ENCODE measurements at places on chromosomes 6 and 20.

DNA sequence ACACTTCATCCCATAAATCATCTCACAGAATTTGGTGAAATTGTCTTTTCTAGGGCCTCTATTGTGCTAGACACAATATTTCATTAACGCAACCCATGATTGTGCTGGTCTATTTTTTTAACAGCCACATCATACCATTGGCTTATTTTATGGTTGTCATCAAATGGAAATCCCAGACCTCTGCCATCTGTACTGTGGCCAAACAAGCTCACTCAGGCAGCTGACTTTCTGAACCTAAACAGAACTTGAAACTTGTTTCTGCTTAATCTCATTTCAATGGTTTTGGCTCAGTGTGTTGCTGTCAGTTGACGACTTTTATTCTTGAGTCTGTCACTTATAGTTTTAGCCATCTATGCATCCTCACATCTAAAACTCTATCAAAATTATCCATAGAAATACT is 111.8 kb downstream of the HAO1 start:
- DNase-seq: no peak

DNA sequence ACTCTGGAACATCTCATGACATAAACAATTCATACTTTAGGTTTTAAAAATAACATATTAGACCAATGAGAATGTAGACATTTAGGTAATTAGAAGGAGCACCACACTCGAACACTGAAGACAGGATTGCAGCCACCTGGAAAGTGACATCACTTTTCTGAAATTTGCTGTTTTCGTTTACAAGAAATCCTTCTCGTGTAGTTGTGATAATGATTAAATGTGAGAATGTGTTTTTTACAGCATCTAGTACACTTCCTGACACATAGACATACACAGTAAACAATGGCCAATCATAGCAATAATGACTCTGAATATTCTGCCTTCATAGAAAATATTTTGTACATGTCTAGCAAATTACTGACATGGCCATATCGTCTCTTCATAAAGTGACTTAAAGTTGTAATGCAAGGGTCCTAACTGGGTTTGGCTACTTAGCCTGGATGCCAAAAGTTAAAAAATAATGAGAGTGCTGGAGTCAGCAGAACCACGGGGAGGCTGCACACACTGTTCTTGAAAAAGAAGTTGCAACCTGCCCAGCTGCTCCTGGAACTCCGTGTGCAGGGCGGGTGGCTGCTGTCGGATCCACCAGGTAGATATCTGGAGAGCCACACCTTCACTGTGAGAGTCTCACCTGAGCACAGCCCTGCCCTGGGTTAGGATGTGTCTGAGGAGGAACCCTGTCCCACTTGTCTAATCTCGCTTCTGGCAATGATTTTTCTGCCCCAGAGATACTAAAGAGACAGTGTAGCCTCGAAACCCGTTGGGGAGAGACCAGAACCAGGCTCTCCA is 212.9 kb downstream of the QKI start:
- no peak for DNase-seq

DNA sequence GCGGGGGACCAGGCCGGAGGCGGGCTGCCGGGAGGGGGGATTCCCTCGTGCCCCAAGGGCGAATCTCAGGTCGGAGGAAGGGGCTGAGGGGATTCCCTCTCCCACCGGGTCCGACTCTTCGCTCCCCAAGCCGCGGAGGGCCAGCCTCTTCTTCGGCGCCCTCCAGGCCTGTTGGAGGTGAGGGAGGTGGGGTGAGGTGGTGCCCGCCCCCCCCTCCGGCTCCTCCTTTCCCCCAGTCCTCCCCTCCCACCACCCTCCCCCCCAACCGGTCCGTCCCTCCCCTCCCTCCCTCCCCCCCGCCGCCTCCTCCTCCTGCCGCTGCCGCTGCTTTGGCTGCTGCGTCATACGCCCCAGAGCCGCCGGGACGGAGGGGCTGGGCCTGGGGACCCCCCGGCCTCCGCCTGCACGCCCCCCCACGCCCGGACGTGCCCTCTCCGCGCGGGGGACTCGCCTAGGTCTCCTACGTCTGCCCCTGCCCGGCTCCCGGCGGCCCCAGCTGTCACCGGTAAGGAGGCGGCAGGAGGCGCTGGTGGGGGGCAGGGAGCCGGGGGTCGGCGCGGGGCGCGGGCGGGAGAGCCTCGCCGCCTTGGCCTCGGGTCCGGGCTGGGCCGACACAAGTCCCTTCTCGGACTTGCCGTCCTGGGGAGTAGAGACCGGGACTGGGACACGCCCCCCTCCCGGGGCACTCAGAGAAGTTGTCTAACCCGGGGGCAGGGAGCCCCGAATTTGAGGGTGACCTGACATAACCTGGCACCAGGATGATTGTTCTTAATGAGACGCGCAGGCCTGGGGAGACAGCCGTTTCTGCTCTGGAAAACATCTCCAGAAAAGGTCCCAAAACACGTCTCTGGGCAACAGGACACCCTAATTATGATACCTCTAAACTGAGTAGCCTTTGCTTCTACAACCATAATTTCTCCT is at the start of gene PHF1:
Gene PHF1 (plus strand): TSS at position 304 of the 921 bp plus-strand sequence. CDS start 1,250 bp downstream, outside the sequence.
- DNase-seq: peak; percentile 83

GRCh38 chr6:498795-499231 is 107.3 kb downstream of the IRF4 start:
- DNase-seq: no peak

- peak; percentile 95 for DNase-seq
These were observed 101.5 kb downstream of the NOL4L start for GRCh38 chr20:32483351-32484224.

DNA sequence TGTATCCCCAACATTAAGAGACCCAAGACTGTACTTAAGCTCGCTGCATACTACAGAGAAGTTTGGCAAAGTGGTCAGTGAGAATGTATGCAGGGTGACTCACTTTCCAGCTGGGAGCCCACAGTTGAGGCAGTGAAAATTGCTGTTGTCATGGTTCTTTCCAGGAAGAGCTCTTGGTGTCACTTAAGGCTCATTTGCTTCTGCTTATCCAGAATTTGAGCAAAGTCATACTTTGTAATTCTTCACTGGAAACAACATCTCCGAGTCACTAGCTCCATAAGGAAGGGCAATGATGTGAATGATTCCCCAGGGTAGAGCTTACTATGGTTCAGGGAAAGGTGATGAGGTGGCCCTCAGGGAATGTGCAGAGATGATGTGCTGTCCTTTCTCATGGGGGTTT is 65.4 kb upstream of the FBXL4 start:
- peak; percentile 87 for DNase-seq

DNA sequence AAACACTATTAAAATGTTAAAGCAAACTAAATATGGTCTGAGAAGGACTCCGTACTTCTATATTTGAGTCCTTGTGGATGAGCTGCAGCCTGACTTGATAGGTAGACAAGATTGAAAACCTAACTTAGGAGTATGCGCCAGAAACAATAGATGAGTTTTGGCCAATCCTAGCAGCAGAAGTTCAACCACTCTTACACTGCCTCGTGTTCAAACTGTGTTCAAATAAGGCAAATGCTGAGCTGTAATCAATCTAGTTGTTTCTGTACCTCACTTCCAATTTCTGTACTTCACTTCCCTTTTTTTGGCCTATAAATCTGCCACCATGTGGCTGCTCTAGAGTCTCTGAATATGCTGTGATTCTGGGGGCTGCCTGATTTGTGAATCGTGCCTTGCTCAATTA is 13.2 kb upstream of the SERINC1 start:
- no peak for DNase-seq

DNA sequence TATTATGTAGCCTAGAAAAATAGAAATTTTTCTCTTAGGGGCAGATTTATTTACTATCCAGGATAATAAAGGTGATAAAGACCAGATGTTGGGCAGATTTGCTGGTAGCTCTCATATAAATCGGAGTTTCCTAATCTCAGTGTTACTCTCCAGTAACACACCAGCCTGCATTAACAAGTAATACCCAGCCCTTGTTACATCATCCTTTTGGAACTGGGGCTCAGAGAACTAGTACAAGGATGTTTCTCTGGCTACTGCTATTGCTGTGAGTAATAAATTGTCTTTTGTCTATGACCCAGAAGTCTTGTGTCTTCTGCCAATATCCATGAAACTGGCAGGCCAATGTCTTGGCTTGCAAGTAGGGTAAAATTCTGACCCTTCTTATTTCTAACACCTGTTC is 16.8 kb downstream of the TPD52L1 start:
- DNase-seq: no peak

DNA sequence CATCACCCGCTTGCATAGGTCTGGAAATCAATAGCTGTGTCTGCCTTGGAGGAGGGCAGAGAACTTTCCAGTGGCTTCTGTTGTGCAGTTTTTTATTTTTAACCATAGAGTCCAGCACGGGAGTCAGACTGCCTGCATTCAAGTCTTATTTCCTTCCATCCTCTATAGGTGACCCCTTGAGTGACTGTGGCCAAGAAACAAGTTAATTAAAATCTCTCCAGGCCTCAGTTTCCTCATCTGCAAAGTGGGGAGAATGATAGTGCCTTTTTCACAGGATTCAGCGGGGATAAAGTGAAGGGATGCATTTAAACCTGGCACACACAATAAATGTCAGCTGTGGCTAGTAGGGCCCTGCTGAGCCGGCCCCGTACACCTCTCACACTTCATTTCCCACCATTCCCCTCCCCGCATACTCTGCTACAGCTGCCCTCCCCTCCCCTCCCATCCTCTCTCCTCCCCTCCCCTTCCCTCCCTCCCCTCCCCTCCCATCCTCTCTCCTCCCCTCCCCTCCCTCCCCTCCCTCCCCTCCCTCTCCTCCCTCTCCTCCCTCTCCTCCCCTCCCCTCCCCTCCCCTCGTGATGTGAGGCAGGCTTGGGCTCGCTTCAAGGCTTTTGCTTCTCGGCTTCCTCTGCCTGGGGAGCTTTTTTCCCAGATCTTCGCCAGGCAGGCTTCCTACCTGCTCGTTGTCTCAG is 150.5 kb downstream of the TFAP2C start:
- no peak for DNase-seq

DNA sequence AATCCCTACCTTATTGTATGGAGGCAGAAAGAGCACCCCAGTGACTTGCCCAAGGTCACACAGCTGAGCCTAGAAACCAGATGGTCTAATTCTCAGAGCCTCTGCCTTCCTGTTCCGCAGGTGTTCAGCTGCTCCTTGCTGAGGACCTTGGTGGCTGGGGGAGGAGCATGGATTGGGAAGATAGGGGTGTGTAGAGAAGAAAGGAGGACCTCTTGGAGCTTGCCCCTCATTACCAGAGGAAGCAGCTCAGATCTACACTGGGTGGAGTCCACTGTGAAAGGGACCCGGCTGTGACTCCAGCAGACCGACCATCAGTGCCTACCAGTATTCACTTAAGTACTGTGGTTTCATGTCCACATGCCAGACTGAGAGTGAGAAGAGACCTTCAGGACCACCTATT is 15.2 kb downstream of the FOXP4 start:
- no peak for DNase-seq

- no peak for DNase-seq
These were observed 78.9 kb downstream of the MTFR2 start for GRCh38 chr6:136171231-136171630.

GRCh38 chr6:22027040-22027725 is 269.7 kb downstream of the PRL start:
- no peak for DNase-seq

GRCh38 chr6:129207832-129208231 is 324.9 kb downstream of the LAMA2 start:
- DNase-seq: no peak

GRCh38 chr6:57283106-57283505 is 34.3 kb upstream of the PRIM2 start:
- no peak for DNase-seq

DNA sequence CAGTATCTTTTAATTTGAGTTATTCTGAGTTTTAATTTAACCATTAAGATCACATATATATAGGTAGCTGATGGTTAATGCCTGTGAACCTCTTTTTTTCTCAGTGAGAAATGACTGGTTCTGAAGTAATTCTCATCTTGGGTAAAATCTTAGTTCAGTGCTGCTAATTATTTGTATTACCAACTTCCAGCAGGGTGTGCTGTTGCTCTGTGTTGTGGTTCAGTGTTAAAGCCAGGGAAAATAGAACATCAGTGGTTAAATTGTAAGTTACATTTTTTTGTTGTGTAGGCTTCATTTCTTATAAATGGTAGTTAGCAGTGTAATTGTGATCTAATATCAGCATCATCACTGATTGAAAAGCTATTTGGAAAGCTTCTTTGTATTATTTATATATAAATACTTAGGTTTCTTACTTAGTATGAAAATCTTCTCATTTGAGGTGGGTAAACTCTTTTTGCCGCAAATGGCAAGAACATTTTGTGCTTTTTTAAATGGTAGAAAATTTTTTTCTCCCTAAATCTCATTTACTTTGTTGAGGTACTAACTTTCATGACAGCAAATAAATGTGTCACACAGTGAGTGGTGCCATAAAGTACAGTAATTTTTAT is 43.7 kb downstream of the CDC5L start:
- DNase-seq: peak; percentile 74

DNA sequence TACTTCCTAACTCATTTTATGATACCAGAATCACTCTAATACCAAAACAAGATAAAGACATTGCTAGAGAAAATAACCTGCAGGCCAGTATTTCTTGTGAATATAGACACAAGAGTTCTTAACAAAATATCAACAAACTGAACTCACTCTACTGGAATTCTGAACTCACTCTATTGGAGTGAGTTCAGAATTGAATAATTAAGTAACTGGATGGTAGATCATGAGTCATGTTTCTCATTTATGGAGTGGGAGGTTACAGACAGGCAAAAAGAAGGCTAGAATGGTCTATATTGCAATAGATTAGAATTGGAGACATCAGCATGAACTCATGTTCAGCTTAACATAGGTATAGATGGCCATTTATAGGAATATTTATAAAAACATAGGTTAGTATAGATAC is 26.6 kb upstream of the C6orf58 start:
- DNase-seq: peak; percentile 62

GRCh38 chr6:154386848-154387717 is 30.5 kb upstream of the IPCEF1 start:
- peak; percentile 93 for DNase-seq

GRCh38 chr6:108176281-108177089 is 10.7 kb downstream of the NR2E1 start:
- DNase-seq: no peak

- no peak for DNase-seq
These were observed 129.4 kb downstream of the MAP7 start for GRCh38 chr6:136420853-136421252.

GRCh38 chr6:80163754-80164187 is 57.3 kb downstream of the BCKDHB start:
- peak; percentile 83 for DNase-seq

DNA sequence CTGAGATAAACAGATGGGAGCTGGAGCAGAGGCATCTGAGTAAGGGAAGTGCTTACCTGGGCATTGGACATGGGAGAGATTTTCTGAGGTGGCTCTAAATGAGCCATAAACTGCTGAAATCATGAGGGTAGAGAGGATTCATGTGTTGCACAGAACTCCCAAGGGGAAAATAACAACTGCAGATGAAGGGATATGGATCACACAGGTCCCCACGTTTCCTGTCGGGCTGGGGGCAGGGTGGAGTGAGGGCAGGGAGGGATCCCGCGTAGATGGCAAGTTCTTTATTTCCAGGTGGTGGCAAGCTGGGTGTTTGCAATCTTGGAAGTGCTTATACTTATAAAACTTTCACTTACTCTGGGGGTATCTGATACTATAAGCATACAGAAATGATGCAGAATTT is 422.6 kb upstream of the FLRT3 start:
- no peak for DNase-seq

- DNase-seq: peak; percentile 68
These were observed 14.7 kb downstream of the MUCL3 start for GRCh38 chr6:30955367-30956042.

GRCh38 chr6:10395171-10395703 is 19.6 kb downstream of the TFAP2A start:
- DNase-seq: no peak

GRCh38 chr6:38149531-38149930 is 330.0 kb downstream of the ZFAND3 start:
- DNase-seq: no peak

All from M059J (cell line).